ENCODE measurements at places on chromosomes 7 and 10. TPM values are rescaled to one million over a fixed set of nuclear protein-coding genes. Genes with fewer than 3 reads are reported as not detected.

GRCh38 chr7:116037401-116037800, 6.8 kb upstream of the TFEC start:
- DNase-seq: no peak

- DNase-seq: no peak
Observed at GRCh38 chr7:106779877-106780276, 85.2 kb upstream of the PIK3CG start.

- no peak for DNase-seq
Observed at GRCh38 chr10:8039321-8039881, 15.1 kb upstream of the GATA3 start.

DNA sequence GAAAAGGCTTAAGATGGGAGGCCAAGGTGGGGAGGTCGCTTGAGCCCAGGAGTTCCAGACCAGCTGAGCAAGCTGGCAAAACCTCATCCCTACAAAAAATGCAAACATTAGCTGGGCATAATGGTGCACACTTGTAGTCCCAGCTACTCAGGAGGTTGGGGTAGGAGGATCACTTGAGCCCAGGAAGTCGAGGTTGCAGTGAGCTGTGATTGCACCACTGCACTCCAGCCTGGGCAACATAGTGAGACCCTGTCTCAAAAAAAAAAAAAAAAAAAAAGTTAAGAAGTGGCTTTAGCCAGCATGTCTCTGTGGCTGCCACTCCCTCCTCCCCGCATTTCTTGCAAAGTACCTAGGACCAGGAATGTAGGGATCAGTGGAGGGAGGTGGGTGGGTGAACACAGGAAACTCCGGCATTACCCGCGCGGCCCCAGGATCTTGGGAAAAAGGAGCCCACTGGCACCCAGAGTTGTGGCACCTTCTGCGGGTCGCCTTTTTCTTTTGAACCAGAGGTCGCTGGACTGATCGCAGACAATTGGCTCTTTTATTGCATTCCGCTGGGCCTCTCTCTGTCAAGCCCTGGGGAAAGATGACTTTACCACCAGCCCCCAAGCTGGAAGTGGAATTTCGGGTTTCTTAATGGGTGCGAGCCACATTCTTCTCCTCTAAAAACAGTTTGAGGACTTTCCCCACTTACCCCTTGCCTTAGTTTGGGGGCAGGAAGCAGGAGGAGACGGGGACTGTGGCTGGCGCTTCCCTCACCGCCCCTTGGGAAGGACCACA, 3.5 kb downstream of the VGF start:
- no peak for DNase-seq

GRCh38 chr10:97913193-97913592, 63.5 kb downstream of the GOLGA7B start:
- no peak for DNase-seq

GRCh38 chr7:22569586-22570321, 69.8 kb upstream of the STEAP1B start:
- DNase-seq: no peak

DNA sequence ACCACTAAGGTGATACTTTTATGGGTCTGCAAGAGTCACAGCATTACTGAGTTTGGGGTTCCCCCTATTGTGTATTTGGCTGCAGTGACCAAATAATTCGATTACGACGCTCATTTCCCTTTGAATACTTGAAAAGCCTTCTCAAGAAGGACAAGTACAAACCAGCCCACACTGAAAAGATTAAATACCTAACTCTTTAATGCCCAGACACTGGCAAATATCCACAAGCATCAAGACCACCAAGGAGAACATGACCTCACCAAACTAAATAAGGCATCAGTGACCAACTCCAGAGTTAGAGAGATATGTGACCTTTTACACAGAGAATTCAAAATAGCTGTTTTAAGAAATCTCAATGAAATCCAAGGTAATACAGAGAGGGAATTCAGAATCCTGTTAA, 31.8 kb upstream of the SFTPD start:
- DNase-seq: peak; percentile 33

GRCh38 chr10:87092861-87093631, 1.6 kb downstream of the GLUD1 start:
- peak; percentile 52 for DNase-seq

GRCh38 chr7:131370523-131370968, 42.9 kb downstream of the MKLN1 start:
- DNase-seq: peak; percentile 46

DNA sequence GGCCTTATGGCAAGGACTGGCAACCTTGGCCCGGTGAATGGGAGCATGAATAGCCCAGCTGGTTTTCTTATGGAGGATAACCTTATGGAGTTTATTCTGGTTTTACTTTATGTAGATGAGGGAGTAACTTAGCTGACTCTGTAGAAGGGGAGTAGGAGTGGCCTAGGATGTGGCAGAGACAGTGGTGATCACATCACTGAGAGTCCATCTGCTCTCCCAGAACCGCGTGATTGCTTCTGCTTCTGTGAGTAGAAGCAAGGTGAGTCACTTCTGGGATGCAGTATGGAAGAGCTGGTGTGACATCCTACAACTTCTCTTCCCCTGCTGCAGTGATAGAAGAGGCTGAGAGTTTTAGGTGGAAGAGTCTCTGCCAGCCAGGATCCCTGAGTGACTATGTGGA, 129.2 kb downstream of the RPS24 start:
- DNase-seq: no peak

ANKRD7 gene
- total RNA-seq: 0.71 TPM

DLX6 gene
- total RNA-seq: not detected

Measured in foreskin keratinocyte (primary cell).